Dorsolateral prefrontal cortex (tissue), 122 donors: ENCODE measurements at places on chromosomes 5 and 9.

- DNase-seq, result no peak
Measured at GRCh38 chr5:74281166-74281565, 359.4 kb downstream of the ENC1 start.

- no peak for DNase-seq
Measured at GRCh38 chr9:95516734-95517558, at the start of gene PTCH1. TSS of gene PTCH1 (minus strand) at chr9:95516971.

DNA sequence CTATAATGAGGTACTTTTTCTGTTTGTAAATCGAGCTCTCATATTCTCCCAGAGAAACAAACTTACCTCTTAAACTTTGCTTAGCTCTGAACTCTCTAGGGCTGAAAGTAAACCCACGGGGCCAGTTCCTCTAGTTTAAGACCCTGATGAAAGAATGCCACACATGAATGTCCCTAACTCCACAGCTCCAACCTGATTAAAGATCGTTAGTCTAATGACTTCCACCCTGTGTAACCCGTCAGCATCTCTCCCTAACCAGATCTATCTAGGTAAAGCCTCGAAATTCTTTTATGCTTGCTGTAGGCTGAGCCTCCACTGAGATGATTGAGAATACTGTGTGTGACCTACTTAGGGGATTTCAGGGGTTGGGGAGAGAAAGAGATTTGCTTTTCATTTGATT is 27.0 kb downstream of the ADRA1B start:
- DNase-seq, result no peak

DNA sequence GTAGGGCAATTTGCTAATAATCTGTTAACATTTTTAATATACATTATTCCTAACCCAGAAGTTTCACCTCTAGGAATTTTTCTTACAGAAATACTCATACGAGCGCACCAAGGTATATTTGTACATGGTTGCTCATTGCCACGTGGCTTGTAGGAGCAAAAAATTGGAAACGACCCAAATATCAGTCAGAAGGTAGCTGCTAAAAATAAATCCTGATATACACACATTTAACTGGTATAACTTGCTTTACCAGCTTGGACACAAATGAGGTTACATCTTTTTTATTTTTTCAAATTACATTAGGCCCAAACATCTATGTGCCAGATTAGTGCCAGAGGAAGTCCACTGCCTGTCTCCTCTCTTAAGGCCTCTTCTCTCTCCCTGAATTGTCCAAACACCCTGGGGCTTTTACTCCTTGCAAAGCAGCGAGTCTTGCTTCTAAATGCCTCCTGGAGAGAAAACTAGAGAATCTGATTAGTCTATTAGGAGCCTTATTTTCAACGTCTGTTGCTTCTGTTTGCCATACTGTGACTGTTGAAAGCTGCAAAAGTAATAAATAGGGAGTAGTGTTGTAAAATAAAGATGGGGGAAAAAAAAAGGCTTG is 92.0 kb upstream of the SSBP2 start:
- no peak for DNase-seq

DNA sequence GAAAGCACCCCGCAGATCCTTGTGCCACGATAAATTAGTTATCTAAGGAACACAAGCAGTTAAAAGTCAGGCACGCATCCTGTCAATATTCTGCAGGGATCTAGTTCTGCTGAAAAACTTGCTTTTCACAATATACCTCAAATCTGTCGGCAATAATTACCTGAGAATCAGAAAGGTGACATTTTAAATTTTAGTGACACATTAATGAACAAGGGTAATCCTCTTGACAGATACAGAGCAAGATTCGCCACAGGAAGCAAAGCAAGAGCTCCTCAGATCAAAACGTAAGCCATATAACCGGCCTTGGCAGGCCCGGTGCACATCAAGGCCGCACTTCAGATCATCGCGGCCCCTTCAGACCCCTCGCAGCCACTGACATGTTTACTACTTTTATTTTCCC is 185.7 kb downstream of the ATPSCKMT start:
- no peak for DNase-seq

GRCh38 chr9:112249277-112249676 is 74.2 kb upstream of the SUSD1 start:
- no peak for DNase-seq

- no peak for DNase-seq
Measured at GRCh38 chr5:179796877-179797608, 3.3 kb downstream of the LTC4S start.

DNA sequence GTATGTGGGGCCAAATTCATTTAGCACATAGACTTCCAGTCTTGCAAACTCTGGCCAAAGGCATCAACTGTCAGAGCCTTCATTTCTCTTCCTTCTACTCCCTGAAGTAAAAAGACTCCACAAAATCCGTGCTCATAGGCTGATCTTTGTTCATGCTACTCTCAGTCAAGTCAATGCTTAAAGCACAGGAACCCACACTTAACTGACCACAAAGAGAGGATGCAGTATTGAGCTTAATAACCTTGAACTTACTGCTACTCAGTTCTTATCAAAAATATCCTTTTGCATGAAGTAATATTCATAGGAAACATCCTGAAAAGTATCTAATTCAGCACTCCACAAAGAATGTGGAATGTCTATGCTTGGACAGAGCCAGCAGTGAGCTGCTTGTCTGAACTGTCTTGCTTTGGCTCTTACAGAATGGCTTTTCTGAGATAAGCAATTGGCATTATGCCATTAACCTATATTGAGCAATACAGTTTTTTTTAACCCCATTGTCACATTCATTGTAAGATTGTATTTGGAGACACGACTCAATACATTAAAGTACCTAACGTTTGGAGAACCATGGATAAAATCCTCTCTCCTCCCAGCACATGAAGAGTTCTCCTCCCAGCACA is 21.7 kb downstream of the LPAR1 start:
- DNase-seq, result no peak

DNA sequence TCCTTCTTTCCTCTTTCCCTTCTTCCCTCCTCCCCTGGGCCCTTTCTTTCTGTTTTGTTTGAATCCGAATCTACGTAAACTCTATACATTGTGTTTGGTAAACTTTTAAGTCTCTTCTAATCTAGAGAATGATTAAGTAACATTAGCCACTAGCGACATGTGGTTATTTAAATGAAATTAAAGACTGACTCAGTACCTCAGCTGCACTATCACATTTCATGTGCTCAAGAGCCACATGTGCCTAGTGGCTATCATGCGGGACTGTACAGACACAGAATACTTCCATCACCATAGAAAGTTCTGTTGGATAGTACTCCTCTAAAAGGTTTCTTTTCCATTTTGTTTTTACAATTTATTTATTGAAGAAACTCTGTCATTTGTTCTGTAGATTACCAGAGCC is 29.0 kb downstream of the DCTN4 start:
- DNase-seq, result no peak

DNA sequence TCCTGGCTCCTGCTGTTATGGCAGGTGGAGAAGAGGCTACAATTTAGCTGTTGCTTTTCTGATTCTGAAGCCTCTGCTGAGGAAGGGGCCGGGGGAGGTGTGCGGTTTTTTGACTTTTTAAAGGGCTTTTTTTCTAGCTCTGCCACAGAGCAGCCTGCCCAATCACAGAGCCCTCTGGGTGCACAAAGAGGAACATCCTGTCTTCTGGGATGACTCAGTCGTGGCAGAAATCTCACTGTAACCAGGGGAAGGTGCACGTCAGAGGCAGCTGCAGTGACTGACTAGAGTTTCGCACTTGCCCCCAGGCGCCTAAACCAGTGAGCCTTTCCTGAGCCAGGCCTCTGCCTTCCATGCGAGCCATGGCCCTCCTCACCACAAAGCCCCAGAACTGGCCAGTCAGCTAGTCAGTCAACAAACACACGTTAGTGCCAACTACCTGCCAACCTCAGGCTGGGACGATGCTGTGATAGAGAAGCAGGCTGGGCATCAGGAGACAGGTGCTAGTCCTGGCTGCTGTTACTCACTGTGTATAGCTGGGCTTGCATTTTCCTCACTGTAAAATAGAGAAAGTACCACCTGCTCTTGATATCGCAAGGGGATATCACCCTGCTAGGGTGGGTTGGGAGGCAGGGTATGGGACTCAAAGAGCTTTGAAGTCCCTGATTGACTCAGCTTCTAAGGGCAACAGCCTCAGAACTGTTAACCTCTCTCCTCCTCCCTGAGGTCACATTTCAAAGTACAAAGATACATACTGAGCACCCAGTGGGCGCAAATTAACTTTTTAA is 2.2 kb downstream of the AKNA start:
- no peak for DNase-seq

GRCh38 chr5:147832541-147832940 is 1.1 kb upstream of the SPINK1 start:
- DNase-seq, result no peak

- DNase-seq, result no peak
Measured at GRCh38 chr5:127004721-127005120, 25.6 kb downstream of the MARCHF3 start.

GRCh38 chr5:168916266-168916665 is 337.1 kb upstream of the PANK3 start:
- DNase-seq, result no peak

DNA sequence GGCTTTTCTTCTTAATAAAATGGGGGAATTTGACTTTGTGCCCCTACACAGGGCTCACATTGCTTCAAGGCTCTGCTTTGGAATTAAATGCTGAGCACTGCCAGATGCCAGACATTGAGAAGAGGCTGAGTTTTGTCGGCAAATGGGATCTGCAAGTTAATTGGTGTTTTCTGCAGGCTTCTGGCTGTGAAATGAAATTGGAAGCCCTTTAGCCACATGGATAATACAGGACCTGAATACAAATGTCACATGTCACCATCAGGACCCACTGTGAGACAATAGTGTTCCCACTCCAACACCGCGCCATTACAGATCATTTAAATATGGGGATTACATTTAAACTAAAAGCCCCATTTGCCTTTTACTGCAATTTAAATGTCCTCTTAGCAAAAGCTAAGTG is 164.4 kb downstream of the ZSWIM6 start:
- no peak for DNase-seq

DNA sequence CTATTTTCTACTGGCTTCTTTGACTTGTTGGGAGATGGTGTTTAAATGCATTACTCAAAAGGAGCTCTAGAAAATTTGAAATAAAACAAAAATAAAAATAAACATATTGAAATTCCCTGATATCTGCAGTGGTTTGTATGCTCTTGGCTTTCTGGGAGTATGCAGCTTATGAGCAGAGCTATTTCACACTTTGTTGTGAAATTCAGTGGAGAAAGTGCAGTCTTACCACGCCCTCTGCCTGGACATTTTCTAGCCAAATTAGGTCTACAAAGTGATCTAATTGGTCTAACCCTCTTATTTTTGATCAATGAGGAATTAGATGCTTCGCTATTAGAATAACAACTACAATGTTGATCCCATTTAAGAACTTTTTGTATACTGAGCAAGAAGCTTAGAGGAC is 66.8 kb downstream of the INSYN2B start:
- no peak for DNase-seq

GRCh38 chr9:26191711-26192110 is 513.5 kb upstream of the TUSC1 start:
- no peak for DNase-seq
